ENCODE measurements at places on chromosomes 11 and 22.

- no peak for DNase-seq
Measured at GRCh38 chr11:30422447-30423278, 99.8 kb downstream of the ARL14EP start.

GRCh38 chr11:117188620-117189081 is 10.1 kb downstream of the SIDT2 start:
- no peak for DNase-seq

- no peak for DNase-seq
Measured at GRCh38 chr11:129943036-129943435, 47.7 kb upstream of the NFRKB start.

GRCh38 chr11:120859552-120860295 is 164.2 kb upstream of the TBCEL start:
- no peak for DNase-seq

- DNase-seq = no peak
Measured at GRCh38 chr11:17831228-17831627, 96.6 kb downstream of the KCNC1 start.

Data from LoVo (cell line).